Stimulated activated CD4-positive, alpha-beta T cell treated with anti-CD3 and anti-CD28 coated beads, Interleukin-4, amount 100 ng/mL, for 4 hours (primary cell): ENCODE measurements at places on chromosomes 4 and X.
A peak's percentile ranks its signal among the peaks of the same experiment; 100 is the strongest.

- no peak for DNase-seq
Observed at GRCh38 chr4:8130346-8131066, 28.1 kb downstream of the ABLIM2 start.

DNA sequence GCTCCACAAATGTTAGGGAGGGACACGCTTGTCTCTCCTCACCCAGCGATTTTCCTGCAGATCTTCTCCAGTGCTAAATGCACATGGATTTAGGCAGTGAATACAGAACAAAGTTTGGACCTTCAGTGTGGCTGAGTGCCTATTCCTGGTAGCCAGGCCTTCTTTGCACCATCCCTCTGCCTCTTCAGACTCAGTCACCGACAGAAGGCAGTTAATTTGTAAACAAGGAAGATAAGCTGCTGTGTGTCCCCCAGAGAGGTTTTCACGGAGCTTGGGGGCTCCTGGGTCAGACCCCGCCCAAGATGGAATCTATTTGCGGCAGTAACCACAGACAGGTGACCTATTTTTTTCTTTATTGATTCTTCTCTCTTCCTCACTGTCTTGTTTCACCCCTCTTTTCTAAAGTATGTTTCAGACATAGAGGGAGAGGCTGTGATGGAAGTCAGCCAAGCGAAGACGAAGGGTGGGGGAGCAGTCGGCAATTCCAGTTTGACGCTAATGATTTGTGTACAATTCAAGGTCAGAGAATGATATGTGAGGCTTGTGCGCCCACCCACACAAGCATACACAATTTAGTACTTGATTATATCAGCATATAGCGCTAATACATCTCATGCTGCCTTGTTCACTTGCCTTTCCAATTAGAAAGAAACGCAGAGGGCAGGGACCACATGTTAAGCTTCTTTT is 200.8 kb downstream of the MGST2 start:
- no peak for DNase-seq

DNA sequence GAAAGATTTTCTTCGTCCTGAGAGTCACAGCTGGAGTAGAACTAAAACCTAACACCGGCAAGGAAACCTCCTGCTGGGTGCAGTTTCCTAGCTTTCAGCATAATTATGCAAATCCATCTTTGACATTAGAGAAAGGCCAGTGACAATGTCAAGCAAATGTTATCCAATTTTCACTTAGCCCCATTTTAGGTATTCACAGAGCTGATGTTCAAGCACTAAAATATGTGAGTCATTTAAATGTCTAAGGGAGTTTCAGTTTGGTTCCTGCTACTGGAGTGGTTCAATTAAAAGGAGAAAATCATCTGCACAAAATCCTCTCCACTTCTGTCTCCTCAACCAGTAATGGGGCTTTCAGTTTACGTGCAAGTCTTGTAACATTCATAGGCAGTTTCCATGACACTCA is 37.1 kb upstream of the AMOT start:
- DNase-seq = no peak

DNA sequence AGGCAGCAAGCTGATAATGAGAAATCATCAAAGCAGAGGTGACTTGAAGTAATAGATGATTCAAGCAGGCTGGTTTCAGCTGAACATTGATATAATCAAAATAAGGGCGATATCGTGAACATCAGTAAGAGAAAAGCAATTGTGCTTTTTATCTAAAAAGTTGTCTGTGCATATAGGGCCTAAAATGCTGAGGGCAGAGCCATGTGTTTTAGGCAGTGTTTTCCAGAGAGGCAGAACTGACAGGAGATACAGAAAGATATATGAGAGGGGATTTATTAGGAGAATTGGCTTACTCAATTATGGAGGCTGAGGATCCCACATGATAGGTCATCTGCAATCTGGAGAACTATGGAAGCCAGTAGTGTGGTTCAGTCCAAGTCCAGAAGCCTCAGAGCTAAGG is 136.5 kb upstream of the NPY2R start:
- no peak for DNase-seq

GRCh38 chr4:150211799-150212445 is 133.7 kb downstream of the DCLK2 start:
- no peak for DNase-seq

GRCh38 chr4:7379719-7380118 is 55.0 kb downstream of the PSAPL1 start:
- no peak for DNase-seq

DNA sequence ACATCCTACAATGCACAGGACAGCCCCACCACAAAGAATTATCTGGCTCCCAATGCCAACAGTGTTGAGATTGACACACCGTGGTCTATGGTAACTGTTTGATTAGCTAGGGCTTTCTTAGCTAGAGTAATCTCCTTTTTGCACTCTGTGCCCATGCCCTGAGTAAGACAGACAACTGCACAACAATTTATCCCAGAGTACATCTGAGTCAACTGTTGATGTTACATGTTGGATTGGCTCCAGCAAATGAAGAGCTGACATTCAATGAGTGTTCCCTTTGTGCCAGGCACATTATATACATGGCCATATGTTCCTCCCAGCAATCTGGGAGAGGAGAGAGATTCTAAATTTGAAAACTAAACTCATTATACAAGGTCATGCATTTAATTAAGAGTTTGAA is 3.9 kb upstream of the FAM9C start:
- DNase-seq = no peak

DNA sequence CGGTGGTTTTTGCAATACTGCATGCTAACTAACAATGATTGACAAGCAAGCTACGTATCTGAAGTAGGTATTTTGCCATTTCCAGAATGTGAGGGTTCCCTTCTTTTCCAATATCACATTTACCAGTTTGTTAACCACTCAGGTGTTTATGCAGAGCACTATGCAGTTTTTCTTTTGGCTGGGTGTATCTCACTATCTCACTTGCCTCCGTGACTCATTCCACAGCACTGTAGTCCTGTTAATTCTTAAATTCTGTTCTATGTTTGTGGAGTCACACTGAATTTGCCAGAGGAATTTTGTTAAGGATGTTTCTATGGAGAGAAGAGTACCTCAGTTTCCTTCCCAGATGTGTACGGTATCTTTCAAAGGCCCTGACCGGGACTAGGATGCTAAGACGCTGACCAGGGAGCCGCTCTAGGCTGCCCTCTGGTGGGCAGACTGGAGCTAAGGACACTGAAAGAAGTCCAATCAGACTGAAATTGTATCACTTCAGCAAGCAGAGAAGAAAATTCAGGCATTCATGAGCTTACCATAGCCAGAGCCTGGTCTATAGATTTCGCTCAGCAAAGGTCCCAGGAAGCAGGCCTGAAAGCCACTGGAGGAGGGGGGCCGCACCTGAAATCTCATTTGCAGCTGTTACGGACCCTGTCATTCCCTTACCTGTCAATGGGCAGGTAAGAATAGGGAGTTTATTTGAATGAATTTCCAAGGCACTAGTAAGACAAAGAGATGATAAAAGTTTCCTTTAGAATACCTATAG is 388.4 kb upstream of the SPOCK3 start:
- DNase-seq = peak; percentile 6

DNA sequence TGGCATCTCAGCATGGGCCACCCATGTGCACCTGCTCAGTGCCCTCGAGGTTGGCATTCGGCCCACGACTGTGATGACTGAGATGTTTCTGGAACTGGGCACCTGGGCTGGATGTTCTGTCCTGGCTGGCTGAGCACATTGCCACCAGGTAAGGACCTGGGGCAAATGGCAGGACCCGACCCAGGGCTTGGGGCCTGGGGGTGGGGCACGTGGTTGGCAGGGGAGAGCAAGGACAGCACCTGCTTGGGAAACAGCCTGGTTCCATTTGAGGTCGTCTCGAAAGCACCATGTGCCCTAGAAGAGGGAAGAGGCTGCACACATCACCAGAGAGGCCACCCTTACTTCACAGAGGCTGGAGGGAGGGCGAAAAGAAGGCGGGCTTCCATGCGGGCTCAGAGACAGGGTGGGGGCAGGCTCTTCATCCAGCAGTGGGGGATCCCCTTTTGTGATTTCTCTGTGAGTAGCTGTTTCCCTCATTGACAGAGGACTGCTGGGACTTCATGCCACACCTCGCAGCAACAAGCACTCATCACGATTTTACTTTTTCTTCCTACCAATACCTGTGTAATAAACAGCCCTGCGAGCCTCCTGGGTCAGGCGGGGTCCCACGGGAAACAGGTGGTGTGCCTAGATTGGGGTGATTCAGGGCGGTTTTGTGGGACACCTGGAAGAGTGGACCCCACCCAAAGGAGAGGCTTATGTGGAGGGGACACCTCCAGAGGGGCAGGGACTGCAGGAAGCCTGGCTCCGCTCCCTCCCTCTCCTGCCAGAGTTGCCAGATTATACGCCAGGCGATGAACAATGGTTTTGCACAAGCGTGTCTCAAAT is 12.0 kb downstream of the TMEM187 start:
- peak; percentile 58 for DNase-seq

- DNase-seq = no peak
Observed at GRCh38 chrX:17679261-17679660, 58.0 kb upstream of the SCML1 start.

DNA sequence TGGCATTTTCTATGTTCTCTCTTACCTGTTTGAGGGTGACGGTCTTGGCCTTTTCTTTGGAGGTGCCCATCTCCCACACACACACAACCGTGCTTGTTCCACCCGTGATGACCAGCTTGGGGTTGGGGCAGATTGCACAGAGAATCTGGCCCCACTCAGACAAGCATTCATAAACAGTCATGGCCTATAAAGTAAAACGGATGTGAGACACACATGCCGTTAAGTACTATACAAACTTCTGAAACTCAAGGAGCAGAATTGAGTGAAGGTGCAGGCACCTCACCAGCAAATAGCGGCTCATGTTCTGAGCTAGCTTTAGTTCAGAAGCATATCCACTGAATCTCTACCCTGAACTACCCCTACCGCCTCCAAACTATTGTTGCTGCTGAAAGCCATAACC is 107.6 kb downstream of the CDS1 start:
- DNase-seq = no peak

DNA sequence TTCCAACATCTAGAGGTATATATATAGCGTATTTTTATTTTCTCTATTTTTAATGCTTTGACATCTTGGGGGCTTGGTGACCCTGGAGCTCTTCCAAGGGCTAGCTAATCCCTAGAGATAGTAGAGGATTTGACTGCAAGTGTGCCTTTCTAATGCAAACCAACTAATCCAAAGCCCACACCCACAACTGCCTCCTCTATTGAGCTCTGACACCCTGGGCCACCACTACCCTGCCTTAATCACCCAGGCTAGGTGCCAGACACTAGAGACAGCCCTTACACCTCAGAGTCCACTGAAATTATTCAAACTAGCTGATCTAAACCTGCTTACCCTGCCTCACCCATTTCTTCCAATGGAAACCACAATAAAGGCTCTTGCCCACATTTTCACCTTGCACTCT is 69.6 kb upstream of the ATXN3L start:
- DNase-seq = no peak

- peak; percentile 48 for DNase-seq
Observed at GRCh38 chrX:19824603-19825002, 62.8 kb downstream of the SH3KBP1 start.

GRCh38 chr4:147853706-147854105 is 121.8 kb downstream of the ARHGAP10 start:
- no peak for DNase-seq

- no peak for DNase-seq
Observed at GRCh38 chr4:114272226-114272625, 292.8 kb upstream of the ARSJ start.

DNA sequence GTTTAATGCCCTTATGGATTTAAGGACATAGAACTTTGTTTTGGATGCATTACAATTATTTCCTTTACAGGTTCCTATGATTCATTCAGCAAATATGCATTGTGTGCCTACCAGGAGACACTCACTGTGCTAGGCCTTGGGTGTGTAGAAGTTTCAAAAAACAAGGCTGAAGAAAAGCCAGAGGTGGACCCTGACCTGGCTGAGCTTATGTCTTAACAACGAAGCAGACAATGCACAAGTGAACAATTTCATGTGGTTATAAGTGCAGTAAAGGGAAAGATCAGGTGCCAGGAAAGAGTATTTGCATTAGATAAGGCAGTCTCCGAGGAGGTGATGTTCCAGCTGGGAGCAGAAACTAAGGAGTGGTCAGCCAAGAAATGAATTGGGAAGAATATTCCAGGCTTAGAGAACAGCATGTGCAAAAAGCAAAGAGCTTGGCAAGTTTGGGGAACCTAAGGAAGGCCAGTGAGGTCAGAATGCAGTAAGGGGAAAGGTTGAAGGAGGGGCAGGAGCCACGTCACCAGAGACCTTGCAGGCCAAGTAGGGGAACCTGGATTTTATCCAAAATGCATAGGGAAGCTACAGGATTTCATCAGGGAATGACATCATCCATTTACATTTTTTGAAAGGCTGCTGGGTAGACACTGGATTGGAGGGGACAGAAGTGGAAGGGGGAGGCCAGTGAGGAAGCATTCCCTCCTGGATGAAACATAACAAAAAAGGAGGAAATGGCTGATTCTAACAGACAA is 193.6 kb downstream of the SOWAHB start:
- DNase-seq = no peak

GRCh38 chr4:150318527-150318926 is 240.3 kb downstream of the DCLK2 start:
- no peak for DNase-seq

DNA sequence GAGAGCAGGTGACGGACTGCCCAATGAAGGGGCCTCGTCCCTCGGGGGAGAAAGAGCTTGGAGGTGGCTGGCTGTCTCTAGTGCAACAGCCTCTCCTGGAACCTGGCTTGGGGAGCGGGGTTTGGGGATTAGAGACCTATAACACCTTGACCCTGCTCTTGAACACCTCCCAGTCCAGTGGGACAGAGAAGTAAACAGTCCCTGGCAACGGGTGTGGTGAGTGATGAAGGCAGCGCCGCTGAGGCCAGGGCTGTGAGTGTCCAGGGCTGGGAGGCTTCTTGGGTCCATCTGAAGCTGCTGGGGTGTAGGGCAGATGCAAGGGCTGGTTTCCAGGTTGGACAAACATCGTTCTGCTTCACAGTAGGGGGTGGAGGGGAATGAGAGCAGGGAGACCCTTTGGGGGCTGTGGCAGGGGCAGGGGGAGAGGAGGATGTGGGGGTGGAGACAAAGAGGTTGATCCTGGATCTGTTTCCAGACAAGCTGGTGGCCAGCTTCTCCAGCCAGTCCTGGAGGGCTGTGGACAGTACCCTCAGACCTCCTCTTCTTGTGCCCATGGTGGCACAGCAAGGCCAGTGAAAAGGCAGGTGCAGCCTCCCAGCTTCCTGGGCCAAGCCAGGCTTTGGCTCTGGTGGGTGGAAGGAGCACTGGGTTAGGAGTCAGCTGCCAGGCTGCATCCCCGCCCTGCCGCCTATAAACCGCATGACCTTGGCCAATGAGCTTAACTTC is 3.8 kb downstream of the NSG1 start:
- DNase-seq = no peak

- no peak for DNase-seq
Observed at GRCh38 chrX:134570509-134570846, 87.8 kb downstream of the PLAC1 start.

DNA sequence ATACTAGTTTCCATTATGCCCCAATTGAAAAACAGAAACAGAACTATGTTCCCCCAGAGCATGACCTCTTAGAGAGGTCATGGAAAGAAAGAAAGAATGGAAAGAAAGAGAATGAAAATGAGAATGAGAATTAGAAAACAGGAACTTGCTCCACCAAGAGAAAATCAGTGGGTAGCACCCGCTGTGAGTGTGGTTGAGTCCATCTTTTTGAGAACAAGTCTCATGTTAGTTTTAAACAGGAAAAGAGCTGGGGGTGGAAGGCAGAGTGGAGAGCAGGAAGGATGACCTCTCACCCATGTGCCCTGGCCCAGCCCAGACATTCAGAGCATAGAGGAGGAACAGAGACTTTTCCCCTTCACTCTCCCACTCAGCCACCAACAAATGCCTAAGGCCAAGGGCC is 4.9 kb downstream of the GSX2 start:
- no peak for DNase-seq

- DNase-seq = no peak
Observed at GRCh38 chr4:78928835-78929234, 10.4 kb downstream of the PAQR3 start.

GRCh38 chr4:79184476-79184875 is 141.4 kb downstream of the NAA11 start:
- no peak for DNase-seq
